NCI-H1930 (cell line): ENCODE measurements at places on chromosomes 6 and 20.

- DNase-seq, result no peak
Measured at GRCh38 chr20:58277107-58277506, 32.4 kb upstream of the RAB22A start.

DNA sequence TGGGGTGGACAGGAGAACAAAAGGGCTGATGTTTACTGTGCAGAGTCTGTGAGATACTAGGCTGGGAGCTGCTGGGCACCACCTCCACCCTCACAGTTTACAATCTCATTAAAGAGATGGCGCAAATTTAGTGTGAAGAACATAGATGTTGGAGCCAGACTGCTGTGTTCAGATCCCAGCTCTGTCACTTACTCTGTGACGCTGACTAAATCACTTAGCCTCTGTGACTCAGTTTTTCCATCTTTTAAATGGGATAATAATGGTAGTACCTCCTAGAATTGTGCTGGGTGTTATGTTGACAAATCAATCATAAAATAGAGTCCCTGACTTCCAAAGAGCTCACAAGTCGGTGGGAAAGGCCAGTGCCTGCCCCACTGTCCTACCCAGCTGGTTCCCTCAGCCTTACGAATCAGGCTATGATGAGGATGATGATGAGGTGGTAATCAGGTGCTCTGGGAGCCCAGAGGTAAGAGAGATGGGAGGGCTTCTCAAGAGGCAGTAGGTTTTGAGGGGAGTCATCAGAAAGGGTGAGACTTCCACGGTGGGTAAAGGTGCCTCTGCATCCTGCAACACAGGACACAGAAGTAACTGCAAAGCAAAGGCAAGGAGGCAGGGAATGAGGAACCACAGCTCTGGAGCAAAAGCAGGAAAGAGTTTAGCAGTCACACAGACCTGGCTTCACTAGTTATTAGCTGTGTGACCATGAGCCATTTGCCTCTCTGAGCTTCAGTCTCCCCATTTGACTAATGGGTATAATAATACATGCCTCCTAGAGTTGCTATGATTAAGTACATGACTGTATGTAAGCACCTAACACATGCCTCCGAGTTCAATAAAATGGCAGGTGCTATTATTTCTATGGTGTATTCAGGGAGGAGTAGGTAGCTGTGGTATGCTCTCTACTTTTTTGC, 8.9 kb downstream of the FYN start:
- no peak for DNase-seq

GRCh38 chr6:118746145-118746824, 94.9 kb upstream of the CEP85L start:
- DNase-seq, result no peak

DNA sequence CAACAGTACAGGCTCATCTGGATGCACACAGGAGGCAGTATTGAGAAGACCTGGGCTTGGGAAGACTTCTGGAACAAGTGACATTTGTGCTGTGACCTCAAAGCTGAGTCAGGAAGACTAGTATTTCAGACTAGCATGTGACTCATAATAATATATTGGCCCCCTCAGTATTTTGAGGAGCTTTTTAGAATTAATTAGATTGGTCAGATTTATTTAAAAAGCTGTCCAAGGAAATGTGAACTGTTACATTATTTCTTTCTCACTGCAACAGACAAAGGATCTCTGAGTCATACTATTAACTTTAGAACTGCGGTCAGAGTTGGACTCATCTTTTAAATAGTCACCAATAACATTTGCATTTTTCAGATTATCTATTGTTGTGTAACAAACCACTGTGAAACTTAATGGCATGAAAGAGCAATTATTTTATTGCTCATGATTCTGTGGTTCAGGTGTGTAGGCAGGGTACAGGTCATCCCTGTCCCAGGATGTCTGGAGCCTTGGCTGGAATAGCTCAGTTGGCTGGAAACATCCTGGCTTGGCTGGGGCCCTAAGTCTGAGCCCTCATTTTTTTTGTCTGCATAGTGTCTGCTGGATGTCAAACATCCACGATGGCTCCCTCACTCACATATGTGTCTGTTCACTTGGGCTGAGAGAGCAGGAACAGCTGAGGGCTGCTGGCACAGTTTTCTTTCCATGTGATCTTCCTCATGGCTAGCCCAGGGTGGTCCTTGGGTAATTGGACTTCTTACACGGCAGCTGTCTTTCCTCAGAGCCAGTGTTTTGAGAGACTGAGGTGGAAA, 46.9 kb downstream of the MAP3K4 start:
- DNase-seq, result no peak

DNA sequence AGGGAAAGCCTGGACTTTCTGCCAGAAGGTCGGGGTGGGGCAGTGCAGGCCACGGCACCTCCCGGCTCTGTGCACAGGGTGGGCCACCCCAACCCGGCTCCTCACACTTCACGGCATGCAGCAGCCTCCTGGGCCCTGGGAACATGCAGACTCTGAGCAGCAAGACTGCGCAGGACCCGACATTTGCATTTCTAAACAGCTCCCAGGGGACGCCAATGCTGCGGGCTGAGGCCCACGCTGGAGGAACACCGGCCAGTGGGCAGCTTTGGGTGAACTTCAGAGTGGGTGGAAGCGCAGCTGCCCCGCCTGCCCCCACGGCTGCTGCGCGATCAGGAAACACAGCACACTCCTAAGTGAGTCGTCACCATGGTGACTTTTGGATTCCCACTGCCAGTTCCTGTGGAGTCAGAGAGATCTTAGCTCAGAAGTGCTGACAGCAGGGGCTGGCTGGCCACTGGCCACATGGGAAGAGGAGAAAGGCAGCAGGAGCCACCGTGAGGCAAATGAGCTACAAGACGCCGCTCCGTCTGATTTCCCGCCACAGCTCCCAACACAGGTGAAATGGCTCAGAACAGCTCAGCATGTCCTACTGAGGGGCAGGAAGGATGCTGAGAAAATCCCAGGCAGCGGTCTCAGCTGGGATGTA, 52.1 kb downstream of the RNASET2 start:
- no peak for DNase-seq

DNA sequence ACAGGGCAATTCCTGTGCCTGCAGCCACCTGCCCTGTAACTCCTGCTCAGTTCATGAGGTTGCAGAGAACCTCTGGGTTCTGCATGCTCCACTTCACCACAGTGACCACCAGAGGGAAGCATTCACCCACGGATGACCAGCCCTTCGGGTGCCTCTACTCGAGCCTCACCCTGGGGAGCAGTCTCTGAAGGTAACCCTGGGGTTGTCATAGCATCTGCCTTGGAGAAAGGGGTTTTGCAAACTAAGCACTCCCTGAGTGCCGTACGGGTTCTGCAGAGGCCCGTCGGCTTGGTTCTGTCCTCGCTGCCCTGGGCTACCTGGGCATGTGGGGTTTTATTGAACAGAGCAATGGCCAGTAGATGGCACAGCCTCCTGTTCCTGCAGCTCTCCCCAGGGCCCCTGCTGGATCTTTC, 10.2 kb upstream of the CST5 start:
- peak; percentile 16 for DNase-seq

DNA sequence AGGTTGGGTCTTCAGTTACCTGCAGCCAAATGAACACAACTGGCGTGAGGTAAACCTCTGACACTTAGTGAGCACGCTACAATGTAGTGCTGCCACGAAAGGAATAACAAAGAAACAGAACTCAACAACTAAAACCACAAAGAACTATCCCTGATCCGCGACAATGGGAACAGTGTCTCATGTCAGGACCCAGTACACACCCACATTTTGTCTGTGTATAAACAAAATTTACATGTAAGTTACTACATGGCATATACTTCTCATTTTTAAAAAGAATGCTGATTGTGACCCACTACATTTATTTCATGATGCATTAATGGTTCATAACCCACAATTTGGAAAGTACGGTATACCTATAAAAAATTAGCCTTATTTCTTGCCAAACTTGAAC, 14.1 kb downstream of the FKBP1A start:
- no peak for DNase-seq

DNA sequence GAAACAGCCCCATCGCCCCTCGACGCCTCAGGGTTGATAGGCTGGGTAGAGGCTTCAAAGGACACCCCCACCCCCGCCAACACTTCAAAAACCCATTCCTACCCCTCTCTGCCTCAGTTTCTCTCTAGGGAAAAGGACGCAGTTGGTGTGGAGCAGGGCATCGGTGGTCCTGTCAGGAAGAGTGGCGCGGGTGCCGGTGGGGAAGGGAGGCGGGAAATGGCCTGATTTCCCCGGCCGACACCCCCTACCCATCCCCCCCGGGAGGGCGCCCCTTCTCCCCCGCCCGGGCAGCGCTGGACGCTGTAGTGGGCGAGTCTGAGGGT, 367 bp downstream of the NRSN2 start:
- DNase-seq, result no peak

GRCh38 chr6:18100296-18100695, 22.2 kb downstream of the NHLRC1 start:
- DNase-seq, result no peak

- no peak for DNase-seq
Measured at GRCh38 chr6:6659600-6660327, 71.2 kb downstream of the LY86 start.

DNA sequence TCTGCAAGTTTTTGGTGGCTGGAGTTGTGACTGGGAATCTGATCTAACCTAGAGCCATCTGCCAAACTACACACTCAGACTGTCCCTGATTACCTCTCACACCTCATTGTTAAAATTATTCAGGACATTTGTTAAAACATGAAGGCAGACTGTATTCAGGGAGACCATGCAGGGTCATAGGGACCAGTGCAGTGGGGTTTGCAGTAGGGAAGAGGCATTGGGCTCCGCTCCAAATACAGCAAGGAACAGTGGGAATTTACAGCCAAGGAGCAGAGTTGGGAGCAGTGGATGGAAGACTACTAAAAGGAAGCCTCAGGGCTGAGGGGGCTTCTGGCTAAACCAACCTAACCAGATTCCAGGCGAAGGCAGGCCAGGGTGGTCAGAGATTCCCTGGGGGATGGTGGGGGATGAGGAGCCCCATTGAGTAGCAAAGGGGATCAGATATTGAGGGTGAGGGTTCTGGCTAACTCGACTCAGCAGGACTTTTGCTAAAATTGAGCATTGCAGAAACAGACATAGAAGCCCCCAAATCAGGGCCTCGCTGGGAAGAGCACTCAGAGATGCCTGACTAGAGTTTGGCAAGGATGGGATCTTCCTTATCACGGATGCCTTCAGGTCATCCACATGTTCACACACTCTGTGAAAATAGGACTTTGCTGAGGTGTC, 172.0 kb downstream of the ZDHHC14 start:
- no peak for DNase-seq

DNA sequence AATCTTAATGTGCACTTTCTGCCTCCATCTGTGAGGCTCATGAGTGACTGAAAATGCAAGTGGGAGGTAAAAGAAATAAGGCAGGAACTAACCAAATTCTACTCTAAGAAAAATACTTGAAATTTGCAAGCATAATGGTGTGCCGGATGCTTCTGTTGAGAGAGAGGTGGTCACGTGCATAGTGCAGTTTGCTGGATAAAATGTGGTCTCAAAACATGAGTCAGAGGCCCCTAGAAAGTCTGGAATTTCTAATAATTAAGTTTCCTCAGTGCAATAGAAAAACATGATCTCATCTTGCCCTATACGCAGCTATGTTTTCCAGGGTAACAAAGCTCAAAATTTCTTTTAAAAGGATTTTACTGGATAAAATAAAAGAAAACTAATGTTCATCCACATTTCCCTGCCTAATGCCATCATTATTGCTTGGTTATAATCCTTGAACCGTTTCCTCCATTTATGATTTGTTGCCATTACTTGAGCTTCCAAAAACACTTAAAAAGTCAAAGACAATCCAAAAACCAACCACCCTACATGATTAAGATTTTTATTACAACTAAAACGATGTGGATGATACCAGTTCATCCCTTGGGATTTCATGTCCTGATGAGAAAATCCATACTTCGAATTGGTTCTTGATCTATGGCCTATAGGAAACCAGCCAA, 351.7 kb upstream of the ARID1B start:
- DNase-seq, result no peak

- DNase-seq, result no peak
Measured at GRCh38 chr20:16615199-16615598, 42.0 kb upstream of the KIF16B start.

DNA sequence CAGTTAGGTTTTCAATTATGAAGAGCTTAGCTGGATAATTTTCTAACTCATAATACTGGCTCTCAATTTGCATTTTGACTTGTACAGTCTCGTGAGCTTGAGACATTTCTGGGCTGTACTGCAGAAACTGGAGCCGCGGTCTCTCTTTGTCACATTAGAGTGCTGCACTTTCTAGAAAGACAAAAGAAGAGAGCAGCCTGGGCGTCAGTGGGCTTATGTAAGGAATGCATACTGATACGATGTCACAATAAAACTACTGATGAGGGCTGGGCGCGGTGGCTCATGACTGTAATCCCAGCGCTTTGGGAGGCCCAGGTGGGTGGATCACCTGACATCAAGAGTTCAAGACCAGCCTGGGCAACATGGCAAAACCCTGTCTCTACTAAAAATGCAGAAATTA, 120.8 kb downstream of the MOXD1 start:
- DNase-seq, result no peak

GRCh38 chr6:166775180-166775922, 148.3 kb upstream of the RPS6KA2 start:
- peak; percentile 5 for DNase-seq

DNA sequence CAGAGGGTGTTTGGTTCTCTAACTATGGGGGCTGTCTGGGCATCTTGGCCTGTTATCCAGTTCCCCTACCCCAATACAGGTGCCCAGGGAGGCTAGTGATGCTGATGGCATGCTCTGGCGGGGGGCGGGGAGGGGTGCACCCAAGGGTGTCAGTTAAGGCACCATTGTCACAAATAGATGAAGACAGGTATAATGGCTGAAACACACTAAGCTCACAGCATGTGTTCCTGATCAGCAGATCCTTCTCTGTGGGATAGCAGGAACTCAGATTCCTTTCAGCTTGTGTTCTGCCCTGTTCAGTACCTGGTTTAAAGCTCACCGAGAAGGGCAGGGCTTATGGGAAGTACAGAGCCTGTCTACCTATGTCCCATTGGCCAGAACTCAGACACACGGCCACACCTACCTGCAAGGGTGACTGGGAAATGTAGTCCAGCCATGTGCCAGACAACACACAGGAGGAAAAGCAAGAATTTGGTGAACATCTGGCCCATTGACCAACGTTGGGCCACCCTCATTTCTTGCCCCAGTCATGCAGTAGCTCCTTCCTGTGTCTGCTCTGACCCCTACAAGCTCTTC, 3.4 kb upstream of the RSPO4 start:
- peak; percentile 14 for DNase-seq
